ENCODE measurements at places on chromosomes 12 and 14.

- DNase-seq: no peak
These were observed 16.2 kb downstream of the OTX2 start for GRCh38 chr14:56794088-56794556.

GRCh38 chr12:77569876-77570275, 260.8 kb upstream of the NAV3 start:
- no peak for DNase-seq

- DNase-seq: no peak
These were observed 19.0 kb upstream of the CLEC2A start for GRCh38 chr12:9951026-9951675.

- no peak for DNase-seq
These were observed 60.3 kb downstream of the NUAK1 start for GRCh38 chr12:106078358-106079010.

GRCh38 chr12:16526693-16527092, 79.3 kb downstream of the LMO3 start:
- DNase-seq: no peak

- DNase-seq: no peak
These were observed 23.3 kb downstream of the PDZRN4 start for GRCh38 chr12:41211448-41211847.

- DNase-seq: no peak
These were observed 51.3 kb upstream of the LIN7A start for GRCh38 chr12:80988986-80989385.

- no peak for DNase-seq
These were observed 560.4 kb upstream of the FLRT2 start for GRCh38 chr14:84969501-84969900.

- no peak for DNase-seq
These were observed 65.7 kb upstream of the AEBP2 start for GRCh38 chr12:19373586-19373985.

DNA sequence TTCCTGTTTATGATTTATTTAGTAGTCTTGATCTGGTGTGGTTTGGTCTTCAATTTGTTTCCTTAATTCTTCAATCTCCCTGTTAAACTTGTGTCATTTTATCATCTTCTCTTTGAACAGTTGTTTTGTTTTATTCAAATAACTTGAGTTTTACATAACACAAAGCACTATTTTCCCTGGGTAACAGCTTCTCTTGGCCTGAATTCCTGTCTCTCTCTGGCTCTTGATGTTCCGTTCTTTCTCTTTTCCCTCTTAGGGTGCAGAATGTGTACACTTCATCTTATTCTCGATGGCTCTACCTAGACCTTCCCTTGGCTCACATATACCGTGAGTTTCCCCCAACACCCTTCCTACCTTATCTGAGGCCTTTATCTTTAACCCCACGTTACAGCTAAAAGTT, 36.8 kb upstream of the VPS33A start:
- DNase-seq: no peak
